Psoas muscle (tissue), 8 donors: ENCODE measurements at places on chromosomes 5 and 9. TPM values are rescaled to one million over a fixed set of nuclear protein-coding genes. Genes with fewer than 3 reads are reported as not detected.

Gene TMEM252
- total RNA-seq = not detected

Gene PFN3
- not detected for total RNA-seq

Gene SLC25A48
- total RNA-seq = 3.6 TPM

DNA sequence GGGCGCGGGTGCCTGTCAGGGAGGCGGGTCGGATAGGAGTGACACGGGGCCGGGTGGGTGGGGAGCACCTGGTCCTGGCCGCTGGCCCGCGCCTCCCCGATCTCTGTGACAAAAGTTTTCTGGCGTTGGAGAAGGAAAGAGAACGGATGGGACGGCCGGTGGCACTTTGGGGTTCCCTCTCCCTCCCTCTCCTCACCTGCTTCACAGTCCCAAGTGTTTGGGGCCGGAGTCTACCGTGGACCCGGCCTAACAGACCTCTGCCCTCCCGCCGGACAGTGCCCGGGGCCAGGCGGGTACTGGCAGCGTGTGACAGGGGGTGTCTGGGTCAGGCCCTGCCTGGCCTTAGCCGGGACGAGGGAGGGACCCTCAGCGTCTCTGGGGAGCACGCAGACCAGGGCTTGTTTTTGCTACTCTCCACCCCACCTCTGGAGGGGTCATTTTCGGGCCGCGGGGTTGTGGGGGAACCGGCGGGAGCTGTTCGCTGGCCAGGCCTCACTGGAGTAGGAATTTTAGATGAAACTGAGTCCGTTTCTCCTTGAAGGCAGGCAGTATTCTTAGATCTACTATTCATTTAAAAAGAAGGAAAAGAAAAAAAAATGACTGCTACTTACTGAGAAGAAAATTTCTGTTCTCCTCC, 1.7 kb downstream of the PRDM6 start:
- DNase-seq = no peak

- no peak for DNase-seq
Observed at GRCh38 chr9:4366591-4367330, 66.9 kb upstream of the GLIS3 start.

- no peak for DNase-seq
Observed at GRCh38 chr5:18312016-18312415, 677.8 kb downstream of the TAF11L14 start.
